ENCODE measurements at places on chromosomes 12 and 14.

DNA sequence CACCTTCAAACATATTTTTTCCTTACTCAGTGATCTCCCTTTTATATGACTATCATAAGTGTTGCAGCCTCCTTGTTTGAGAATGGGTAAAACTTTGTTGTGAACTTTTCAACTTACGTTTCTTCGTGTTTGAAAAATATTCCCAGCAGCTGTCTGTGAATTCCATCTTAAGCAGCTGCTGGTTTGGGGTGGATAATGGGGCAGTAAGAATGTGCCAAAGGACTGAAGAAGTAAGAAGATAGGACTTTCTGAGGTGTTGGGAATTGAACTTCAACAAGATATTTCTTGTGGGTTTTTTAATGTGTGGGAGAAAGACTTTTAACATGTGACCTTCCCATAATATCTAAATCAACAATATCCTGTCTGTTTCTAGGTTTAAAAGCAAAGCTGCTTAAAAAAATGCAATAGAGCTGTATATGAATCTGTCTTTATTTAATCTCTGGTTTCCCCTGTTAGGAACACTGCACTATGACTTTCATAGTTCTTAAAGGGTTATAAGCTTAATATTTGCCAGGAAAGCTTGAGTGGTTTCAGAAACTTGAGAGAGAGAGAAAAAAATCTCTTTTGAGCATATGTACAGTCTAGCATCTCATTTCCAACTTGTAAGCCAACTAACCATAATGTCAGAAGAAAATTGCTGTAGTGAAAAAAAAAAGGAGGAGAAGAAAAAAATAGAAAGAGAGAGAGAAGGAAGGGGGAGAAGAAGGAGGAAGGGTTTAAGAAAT, 1659.2 kb upstream of the FLRT2 start:
- no peak for DNase-seq

DNA sequence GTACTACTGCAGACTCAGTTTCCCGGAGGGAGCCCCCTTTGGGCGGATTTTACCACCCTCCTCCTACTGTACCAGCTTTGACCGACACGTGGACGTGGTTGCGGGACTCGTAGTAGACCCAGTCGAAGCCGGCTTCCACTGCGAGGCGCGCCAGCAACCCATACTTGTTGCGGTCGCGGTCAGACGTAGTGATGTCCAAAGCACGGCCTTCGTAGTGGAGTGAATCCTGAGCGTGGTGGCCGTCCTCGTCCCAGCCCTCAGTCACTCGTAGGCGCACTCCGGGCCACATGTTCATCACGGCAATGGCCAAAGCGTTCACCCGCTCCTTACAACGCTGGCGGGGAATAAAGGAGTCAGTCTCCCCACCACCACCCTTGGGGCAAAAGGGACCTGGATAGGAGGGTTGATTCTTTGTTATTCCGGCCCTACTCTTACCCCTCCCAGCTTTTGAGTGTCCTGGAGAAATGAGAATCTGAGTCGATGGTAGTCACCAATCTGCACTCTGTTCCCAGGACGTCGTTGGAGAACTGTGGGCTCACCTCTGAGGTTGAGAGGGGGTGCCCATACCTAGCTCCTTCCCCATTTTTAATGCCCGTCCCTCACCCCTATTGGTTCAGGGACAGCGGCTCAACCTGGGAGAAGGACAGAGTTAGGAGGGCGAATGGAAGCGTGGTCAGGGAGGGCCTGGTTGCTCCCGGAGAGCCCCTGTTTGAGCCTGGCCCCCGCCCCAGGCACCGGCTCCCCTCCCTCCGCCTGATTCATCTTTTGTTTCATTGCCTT, 3.4 kb downstream of the DHH start:
- DNase-seq, result no peak

- no peak for DNase-seq
These were observed 44.7 kb downstream of the DPF3 start for GRCh38 chr14:72849222-72849621.

GRCh38 chr12:53062977-53063707, 13.3 kb downstream of the TNS2 start:
- DNase-seq, result no peak

- DNase-seq, result no peak
These were observed at the start of gene TAS2R7 for GRCh38 chr12:10802587-10802986. TAS2R7 (minus strand) TSS chr12:10802627; CDS start chr12:10802570, 57 bp downstream.

DNA sequence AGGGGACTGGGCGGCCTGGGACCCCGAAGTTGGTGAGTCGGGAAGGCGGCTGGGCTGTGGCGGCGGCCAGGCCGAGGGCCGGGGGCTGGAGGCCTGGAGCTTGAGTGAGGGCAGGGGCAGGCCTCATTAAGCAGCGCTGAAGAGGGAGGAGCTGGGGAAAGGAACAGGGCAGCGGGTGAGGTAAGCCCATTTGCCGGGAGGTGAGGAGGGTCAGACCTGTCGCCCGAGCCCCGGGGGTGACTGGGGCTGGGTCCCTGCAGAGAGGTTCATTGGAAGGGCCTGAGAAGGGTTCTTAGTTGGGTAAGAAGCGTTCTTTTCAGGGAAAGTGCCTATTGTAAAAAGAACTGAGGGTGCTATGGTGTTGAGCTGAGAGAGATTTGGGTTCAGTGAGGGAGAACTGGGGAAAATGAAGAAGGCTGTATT, 441 bp downstream of the RAB5B start:
- peak; percentile 59 for DNase-seq

DNA sequence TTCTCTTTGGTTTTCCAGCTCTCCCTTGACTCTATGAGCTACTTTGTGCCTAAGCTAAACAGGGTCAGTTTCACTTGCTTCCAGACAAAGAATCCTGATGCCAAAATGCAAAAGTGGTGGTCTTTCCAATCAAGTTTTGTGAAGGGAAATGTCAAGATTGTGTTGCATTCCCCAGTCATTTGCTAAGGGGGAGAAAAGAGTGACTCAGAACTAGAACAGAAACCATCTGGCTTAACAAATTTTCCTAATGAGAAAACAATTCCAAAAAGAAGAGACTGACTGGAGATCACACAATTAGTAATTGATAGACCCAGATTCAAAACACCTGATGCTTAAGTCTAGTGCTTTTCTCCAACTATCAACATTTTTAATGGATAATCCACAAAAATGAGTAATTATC, 235.1 kb upstream of the DIO2 start:
- no peak for DNase-seq

- DNase-seq, result no peak
These were observed 51.4 kb downstream of the ERH start for GRCh38 chr14:69346710-69347109.

- no peak for DNase-seq
These were observed 43.5 kb downstream of the SCARB1 start for GRCh38 chr12:124820199-124820598.

GRCh38 chr12:3071107-3071506, 6.1 kb upstream of the TSPAN9 start:
- DNase-seq, result no peak

DNA sequence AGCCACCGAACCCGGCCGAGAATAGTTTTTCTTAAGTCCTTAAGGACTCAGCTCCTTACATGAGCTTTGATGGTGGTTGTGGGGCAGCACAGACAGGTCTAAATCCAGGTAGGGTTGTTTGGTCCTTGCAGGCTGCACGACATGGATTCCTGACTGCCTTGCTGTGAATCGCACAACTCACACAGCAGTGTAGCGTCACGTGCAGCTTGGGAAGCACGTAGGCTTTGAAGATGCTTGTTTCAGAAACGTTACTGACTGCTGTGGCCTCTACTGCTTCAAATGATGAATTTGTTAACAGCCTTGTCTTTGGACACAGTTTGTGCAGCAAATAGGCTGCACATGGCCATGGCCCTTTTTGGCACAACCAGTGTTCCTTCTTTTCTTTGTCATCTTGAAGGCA, 29.9 kb downstream of the ZBTB42 start:
- no peak for DNase-seq

DNA sequence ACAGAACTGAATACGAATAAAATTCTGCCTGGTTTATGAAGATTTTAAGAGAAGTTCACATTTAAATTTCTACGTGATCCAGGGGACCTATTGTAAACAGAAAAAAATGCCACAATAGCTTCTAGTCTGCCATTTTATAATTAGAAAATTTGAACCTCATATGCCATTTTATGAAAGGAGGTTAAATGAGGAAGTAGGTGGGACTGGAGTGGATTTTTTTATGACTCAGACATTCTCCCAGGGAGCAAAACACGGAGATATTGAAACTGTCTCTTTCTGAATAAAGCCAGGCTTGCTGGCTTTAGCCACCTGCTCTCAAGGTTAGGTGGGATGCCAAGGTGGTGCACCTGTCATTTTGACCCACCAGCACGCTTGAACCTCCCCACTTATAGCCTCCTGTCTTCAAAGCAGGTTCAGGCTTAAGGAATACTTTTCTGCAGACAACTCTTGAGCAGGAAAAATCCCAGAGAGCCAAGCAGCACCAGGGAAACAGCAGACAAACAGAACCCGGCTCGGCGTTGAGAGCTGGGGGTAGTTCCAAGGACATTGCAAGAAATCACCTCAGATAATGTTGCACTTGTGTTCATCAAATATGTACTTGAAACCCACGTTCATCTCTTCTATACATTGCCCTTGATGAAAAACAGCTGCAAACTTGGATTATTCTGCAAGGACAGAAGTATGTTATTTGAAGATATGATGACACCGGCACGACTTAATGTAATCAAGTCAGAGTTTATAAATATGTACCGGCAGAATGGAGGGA, 203.7 kb downstream of the PPM1H start:
- DNase-seq, result peak; percentile 37

- no peak for DNase-seq
These were observed 29.4 kb upstream of the CTDSP2 start for GRCh38 chr12:57875753-57876547.

DNA sequence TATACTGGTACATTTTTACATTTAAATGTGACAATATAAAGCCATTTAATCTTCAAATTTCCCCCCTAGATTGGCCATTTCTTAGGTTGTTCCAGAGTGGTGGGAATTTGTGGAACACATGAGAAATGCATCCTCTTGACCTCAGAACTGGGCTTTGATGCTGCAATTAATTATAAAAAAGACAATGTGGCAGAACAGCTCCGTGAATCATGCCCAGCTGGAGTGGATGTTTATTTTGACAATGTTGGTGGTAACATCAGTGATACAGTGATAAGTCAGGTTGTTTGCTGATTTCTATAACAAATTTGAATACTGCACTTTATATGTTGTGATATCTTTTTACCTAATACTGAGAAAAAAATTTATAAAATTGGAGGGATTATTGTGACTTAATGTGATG, 7.6 kb upstream of the ZNF410 start:
- DNase-seq, result no peak

DNA sequence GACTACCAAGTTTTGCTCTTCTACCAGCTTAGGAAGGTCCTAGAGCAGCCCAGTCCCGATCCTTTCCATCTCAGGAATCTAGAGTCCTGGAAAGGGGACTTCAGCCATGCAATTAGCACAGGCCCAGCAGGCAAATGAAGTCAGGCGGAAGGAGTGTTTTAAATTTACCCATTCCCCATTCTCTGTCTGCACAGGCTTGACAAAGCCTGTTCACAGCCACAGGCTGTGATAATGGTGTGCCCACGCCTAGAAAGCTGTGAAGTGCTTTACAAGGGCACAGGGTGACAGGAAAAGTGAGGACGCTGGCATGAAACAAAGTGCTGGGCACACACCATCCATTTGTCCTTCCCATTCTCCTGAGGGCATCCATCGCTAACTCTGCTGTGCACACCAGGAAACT, 79.0 kb downstream of the PITPNM2 start:
- no peak for DNase-seq

DNA sequence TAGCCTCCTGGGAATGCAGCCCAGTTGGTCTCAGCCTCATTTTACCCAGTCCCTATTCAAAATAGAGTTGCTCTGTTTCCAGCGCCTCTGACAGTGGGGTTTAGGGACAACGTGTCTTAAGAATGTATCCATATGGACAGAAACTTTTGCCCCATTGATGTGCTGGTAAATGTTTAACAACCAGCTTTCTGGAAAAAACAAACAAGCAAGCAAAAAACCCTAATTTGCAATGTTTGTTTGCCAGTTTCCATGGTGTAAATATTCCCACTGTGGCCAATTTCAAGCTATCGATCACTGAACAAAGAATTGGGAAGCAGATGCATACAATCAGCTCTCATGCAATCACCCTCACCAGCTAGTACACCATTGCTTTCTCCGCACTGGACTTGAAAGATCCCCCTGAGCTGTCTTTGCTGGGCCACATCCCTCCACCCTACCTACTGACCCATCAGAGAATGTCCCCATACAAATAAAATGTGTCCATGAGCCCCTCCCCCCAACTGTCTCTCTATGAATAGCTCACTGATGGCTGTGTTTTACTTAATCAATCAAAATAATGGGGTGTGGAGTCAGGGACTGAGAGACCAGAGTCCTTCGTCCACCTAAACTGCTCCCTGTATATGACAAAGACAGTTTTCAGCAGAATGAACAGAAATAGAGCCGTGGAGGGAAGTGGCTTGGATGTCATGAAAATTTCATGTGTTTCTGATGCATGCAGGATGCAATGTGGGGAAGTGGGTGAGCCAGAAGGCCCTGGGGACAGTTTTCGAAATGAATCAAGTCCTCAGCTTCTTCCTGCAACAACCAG, 40.8 kb downstream of the CCDC60 start:
- DNase-seq, result peak; percentile 81

DNA sequence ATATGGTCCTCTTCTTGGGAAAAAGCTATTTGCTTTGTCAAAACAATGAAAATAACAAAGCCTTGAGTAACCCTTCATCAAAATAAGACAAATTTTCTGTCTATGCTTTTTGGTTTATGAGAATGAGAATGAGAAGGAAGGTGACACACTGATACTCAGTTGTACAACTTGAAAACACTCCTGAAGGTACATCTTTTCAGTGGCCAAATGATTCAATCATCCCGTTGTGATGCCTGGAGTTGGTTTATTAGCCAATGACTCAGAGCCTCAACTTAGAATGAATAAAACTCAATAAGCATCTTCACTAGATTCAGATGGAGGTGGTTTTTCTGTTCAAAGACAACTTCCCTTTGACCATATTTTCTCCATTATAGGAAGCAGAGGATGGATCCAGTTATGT, 7.8 kb upstream of the CALM1 start:
- no peak for DNase-seq

GRCh38 chr14:53016491-53016890, 65.6 kb upstream of the FERMT2 start:
- DNase-seq, result no peak

DNA sequence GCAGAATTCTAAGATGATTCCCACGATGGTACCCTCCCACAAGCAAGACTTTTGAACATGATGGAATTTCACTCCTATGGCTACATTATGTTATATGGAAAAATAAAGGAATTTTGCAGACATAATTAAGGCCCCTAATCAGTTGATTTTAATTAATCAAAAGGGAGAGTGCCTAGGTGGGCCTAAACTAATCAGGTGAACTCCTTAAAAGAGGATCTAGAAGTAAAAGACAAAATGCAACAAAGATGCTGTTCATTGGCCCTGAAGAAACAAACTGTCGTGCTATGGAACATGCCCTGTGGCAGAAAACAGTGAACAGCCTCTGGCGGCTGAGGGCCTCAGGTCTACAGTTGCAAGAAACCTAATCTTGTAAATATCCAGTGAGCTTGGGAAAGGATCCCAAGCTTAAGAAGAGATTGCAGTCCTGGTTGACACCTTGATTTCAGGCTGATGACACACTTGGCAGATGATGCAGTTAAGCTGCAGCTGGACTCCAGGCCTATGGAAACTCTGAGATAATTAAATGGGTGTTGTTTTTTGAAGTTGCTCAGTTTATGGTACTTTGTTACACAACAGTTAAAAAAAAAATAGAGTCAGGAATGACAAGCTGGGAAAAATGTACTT, 13.8 kb downstream of the TMCC3 start:
- DNase-seq, result no peak

All from GM12865 (cell line).